A549 treated with AZD2906 at 1 μM for 4 hours (cell line): ENCODE measurements at places on chromosomes 13 and 19. TPM values are rescaled to one million over a fixed set of nuclear protein-coding genes. Genes with fewer than 3 reads are reported as not detected.

The PRTN3 gene
- 0.15 to 0.60 TPM (median 0.43 TPM) in 5 replicates for total RNA-seq

The CGB5 gene
- 0.52 to 1.0 TPM (median 0.68 TPM) in 5 replicates for total RNA-seq

The CEACAM1 gene
- 1.7 to 2.3 TPM (median 2.0 TPM) in 5 replicates for total RNA-seq

The FGF22 gene
- total RNA-seq = 0.46 to 0.82 TPM (median 0.66 TPM) in 5 replicates

The RXFP2 gene
- not detected in 5 replicates for total RNA-seq

The FREM2 gene
- not detected in 5 replicates for total RNA-seq

The OVOL3 gene
- total RNA-seq = 0.19 to 0.32 TPM (median 0.29 TPM) in 4 of 5 replicates, not detected in the other

The ZNF850 gene
- total RNA-seq = 0.31 to 0.76 TPM (median 0.37 TPM) in 5 replicates
